Right lung (tissue), 10 donors: ENCODE measurements at places on chromosomes 5 and 9.

DNA sequence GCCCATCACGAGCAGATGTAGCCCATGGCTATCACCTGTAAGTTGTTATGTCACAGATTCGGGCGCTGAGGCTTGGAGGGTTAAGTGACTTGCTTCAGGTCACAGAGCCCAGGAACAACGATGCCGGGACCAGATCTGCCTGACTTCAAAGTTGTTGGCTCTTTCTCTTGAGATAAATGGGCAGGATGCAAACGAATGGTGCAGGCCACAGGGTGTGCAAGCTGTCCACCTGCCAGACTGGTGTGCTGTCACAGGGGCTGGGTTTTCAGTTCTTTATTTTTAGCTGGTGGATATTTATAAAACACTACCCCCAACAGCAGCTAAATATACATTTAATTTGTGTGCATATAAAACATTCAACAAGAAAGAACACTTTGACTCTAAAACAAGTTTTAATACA is 17.7 kb upstream of the PHYKPL start:
- DNase-seq = no peak

- DNase-seq = no peak
These were observed 3.7 kb downstream of the MYO10 start for GRCh38 chr5:16932401-16932800.

DNA sequence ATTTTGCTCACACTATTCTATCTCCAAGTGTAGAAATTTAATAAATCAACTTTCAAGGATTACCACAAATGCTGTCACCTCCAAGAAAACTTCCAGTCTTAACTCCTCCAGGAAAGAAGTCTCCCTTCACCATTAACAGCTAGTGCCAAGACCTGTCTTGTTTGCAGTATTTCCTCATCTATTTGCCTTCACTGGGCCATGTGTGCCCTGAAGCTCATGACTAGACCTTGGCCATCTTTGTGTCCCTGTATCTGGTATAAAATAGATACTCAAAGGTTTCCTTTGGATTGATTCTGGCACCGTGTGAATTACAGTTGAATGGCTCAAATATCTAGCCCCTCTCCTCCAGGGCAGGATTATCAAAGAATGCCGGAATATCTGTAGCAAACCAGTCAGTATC is 346.7 kb upstream of the KLF4 start:
- no peak for DNase-seq

- DNase-seq = no peak
These were observed 320.2 kb downstream of the RFX3 start for GRCh38 chr9:3205421-3206095.

DNA sequence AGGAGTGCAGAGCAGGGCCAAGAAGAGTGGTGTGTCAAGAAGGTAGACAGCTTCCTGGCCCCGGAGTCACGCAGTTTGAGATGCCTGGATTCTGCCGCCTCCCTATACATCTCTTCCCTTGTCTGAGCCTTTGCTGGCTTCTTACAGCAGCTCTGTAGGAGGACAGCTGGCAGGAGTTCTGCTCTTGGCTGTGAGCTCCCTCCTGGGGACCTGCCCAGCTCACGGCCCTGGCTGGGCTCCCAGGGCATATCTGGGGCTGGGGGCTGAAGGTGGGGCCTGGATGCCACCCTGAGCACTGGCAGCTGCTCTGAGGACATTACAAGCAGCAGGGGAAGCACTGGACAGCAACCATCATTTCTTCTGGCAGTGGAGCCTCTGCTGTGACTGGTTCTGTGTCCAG is 786 bp upstream of the TSSK1B start:
- DNase-seq = no peak

GRCh38 chr9:98182889-98183599 is 9.4 kb downstream of the CORO2A start:
- no peak for DNase-seq

DNA sequence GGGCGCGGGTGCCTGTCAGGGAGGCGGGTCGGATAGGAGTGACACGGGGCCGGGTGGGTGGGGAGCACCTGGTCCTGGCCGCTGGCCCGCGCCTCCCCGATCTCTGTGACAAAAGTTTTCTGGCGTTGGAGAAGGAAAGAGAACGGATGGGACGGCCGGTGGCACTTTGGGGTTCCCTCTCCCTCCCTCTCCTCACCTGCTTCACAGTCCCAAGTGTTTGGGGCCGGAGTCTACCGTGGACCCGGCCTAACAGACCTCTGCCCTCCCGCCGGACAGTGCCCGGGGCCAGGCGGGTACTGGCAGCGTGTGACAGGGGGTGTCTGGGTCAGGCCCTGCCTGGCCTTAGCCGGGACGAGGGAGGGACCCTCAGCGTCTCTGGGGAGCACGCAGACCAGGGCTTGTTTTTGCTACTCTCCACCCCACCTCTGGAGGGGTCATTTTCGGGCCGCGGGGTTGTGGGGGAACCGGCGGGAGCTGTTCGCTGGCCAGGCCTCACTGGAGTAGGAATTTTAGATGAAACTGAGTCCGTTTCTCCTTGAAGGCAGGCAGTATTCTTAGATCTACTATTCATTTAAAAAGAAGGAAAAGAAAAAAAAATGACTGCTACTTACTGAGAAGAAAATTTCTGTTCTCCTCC is 1.7 kb downstream of the PRDM6 start:
- DNase-seq = no peak

DNA sequence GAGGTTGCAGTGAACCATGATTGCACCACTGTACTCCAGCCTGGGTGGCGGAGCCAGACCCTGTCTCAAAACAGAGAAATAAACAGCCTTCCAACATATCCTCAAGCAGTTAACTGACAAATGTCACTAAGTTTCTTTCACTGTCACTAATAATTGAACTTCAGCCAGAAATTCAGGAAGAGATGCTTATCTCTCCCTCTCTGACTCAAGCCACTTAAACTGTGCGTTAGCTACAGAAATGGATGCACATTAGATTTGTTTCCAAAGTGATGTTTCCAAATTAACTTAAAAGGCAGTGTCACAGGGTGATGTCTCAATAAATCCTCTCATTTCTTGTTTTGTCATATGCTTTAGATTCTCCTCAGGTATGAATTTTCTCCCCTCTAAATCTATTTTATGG is 164.9 kb downstream of the KDM4C start:
- DNase-seq = no peak

- no peak for DNase-seq
These were observed 124.2 kb downstream of the GNA14 start for GRCh38 chr9:77523891-77524290.

- DNase-seq = no peak
These were observed 90.5 kb downstream of the PCSK1 start for GRCh38 chr5:96342581-96342980.
